ENCODE measurements at places on chromosomes 7 and 10. TPM values are rescaled to one million over a fixed set of nuclear protein-coding genes. Genes with fewer than 3 reads are reported as not detected.

Gene BRI3
- total RNA-seq = 62.9 TPM

- H3K4me3 ChIP-seq = no peak overlapping the region
- DNase-seq = no peak
- H3K36me3 ChIP-seq = peaks cover 33% of the 10 kb centered on the region
- no peaks in the 10 kb centered on the region for H3K4me1 ChIP-seq
- H3K27me3 ChIP-seq = no peaks in the 10 kb centered on the region
Observed at GRCh38 chr7:138538997-138539644, 79.1 kb downstream of the TRIM24 start.

- DNase-seq = no peak
- no peaks in the 10 kb centered on the region for H3K27me3 ChIP-seq
- no peaks in the 10 kb centered on the region for H3K36me3 ChIP-seq
- no peaks in the 10 kb centered on the region for H3K4me1 ChIP-seq
- no peak overlapping the region for H3K27ac ChIP-seq
Observed at GRCh38 chr10:16603308-16603707, 81.6 kb upstream of the C1QL3 start.

GRCh38 chr10:49289480-49289879, 9.5 kb upstream of the C10orf71 start:
- DNase-seq = no peak
- H3K36me3 ChIP-seq = no peaks in the 10 kb centered on the region
- no peak overlapping the region for H3K27ac ChIP-seq
- no peak overlapping the region for H3K4me3 ChIP-seq
- no peaks in the 10 kb centered on the region for H3K27me3 ChIP-seq

- H3K36me3 ChIP-seq = no peaks in the 10 kb centered on the region
- no peaks in the 10 kb centered on the region for H3K4me1 ChIP-seq
- peak; percentile 33 for DNase-seq
- H3K4me3 ChIP-seq = no peak overlapping the region
- no peaks in the 10 kb centered on the region for H3K27me3 ChIP-seq
Observed at GRCh38 chr10:96656839-96657238, 63.5 kb downstream of the PIK3AP1 start.

DNA sequence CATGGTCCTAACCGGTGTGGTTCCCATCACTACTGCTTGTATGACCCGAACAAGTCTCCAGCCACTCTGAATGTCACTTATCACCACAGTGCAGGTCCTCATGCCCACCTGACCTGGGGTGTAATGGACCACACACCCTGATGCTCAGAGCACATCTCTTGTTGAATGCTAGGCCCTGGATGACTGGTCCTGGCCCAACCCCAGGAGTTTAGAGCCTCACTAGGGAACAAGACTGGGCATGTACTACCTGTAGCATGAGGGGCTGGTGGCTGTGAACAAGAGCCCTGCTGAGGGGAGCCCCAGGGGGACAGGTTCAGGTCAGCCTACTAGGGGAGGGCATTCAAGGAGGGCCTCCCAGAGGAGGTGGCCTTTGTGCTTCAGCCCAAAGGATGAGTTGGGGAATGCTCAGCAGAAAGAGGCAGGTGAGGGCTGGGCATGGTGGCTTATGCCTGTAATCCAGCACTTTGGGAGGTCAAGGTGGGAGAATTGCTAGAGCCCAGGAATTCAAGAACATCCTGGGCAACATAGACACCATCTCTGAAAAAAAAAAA, 31.2 kb downstream of the ZMIZ1 start:
- H3K4me1 ChIP-seq = peaks cover 59% of the 10 kb centered on the region
- H3K4me3 ChIP-seq = no peak overlapping the region
- H3K27me3 ChIP-seq = no peaks in the 10 kb centered on the region

Gene ARHGAP22
- 1.2 TPM for total RNA-seq

- peak overlapping the region; percentile 65 for H3K27ac ChIP-seq
- no peaks in the 10 kb centered on the region for H3K27me3 ChIP-seq
- no peaks in the 10 kb centered on the region for H3K36me3 ChIP-seq
- no peak for DNase-seq
Observed at GRCh38 chr10:26938578-26938977, 77.8 kb upstream of the ABI1 start.

Gene VWDE
- total RNA-seq = 1.6 TPM

DNA sequence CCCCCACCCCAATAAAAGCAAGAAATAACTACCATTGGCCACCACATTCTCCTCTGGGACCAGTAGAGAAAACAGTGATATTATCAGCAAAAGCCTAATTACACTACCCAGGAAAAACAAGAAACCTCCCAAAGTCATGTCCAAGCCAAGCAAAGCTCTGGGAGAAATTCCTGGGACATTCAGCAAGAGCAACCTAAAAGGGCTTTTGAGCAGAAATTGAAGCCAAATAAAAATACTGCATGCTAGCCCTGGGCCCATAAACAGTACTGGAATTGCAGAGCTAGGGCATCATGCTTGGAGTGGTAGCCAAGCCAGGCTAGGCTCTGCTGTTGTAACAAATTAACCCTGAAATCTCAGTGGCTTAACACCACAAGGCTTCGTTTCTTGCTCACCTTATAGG, 347.9 kb downstream of the LRMDA start:
- no peak overlapping the region for H3K27ac ChIP-seq
- H3K36me3 ChIP-seq = no peaks in the 10 kb centered on the region
- no peak for DNase-seq
- H3K4me1 ChIP-seq = no peaks in the 10 kb centered on the region
- no peak overlapping the region for H3K4me3 ChIP-seq
- peaks cover 8% of the 10 kb centered on the region for H3K27me3 ChIP-seq

DNA sequence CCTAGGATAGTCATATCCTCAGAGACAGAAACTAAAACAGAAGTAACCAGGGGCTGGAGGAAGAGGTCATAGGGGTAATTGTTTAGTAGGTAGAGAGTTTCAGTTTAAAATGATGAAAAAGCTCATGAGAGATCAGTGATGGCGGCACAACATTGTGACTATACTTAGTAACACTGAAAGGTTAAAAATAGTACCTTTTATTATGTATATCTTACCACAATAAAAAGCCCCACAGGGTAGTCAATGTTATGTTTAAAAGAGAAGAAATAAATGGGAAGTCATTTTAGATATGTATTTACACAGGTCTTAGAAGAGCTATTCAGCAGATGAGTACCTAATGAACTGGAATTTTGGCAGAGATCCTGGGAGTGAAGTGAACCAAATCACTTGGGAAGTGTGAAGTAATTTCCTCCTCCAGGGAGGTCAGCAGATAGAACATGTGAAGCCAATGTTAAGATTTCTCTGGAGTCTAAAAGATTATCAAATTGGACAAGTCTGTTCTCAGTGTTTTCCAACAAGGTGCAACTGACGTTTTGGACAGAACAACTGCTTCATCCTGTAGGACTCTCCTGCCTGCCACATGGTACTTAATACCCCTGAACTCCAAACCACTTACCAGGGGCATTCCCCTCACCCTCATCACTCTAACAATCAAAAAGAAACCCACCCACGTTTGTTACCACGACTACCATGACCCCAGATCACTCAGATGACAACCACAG, 6.4 kb downstream of the CDCA7L start:
- H3K4me3 ChIP-seq = no peak overlapping the region
- no peak overlapping the region for H3K27ac ChIP-seq
- H3K36me3 ChIP-seq = no peaks in the 10 kb centered on the region
- no peaks in the 10 kb centered on the region for H3K4me1 ChIP-seq
- H3K27me3 ChIP-seq = no peaks in the 10 kb centered on the region

Gene TRIM73
- total RNA-seq = 1.6 TPM

- H3K27ac ChIP-seq = no peak overlapping the region
- H3K27me3 ChIP-seq = peaks cover 2% of the 10 kb centered on the region
- H3K4me3 ChIP-seq = no peak overlapping the region
- DNase-seq = no peak
Observed at GRCh38 chr7:129170441-129171021, 17.9 kb upstream of the SMO start.

Gene EVX1
- not detected for total RNA-seq

Gene ZNF503
- 3.6 TPM for total RNA-seq

Gene DRGX
- not detected for total RNA-seq

- H3K36me3 ChIP-seq = no peaks in the 10 kb centered on the region
- no peak overlapping the region for H3K4me3 ChIP-seq
- no peak overlapping the region for H3K27ac ChIP-seq
- DNase-seq = no peak
Observed at GRCh38 chr7:75844158-75844557, 30.6 kb upstream of the CCL24 start.

Gene CDC14C
- total RNA-seq = 0.04 TPM

- DNase-seq = no peak
- no peaks in the 10 kb centered on the region for H3K4me1 ChIP-seq
- peaks cover 80% of the 10 kb centered on the region for H3K27me3 ChIP-seq
Observed at GRCh38 chr7:1369916-1370657, 89.2 kb downstream of the MICALL2 start.

GRCh38 chr10:99573790-99574189, 41.0 kb downstream of the NKX2-3 start:
- DNase-seq = no peak
- no peak overlapping the region for H3K27ac ChIP-seq
- no peaks in the 10 kb centered on the region for H3K4me1 ChIP-seq
- H3K4me3 ChIP-seq = no peak overlapping the region
- H3K27me3 ChIP-seq = peaks cover 2% of the 10 kb centered on the region

DNA sequence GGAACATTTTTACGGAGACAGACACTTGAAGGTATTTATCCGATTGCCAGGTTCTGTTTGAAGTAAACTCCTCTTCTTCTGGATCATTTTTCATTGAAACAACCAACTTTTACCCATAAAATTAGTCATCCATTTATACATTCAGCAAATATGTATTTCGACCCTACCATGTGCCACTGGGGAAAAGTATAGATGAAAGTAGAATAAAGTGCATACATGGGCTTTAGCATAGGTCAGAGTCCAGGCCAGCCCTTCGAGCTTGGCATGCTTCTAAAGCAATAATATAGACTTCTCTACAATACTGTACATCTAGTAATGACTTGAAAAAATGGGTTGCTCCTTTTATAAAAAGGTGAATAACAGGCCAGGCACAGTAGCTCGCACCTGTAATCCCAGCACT, 10.1 kb downstream of the SLC25A16 start:
- no peaks in the 10 kb centered on the region for H3K4me1 ChIP-seq
- H3K4me3 ChIP-seq = no peak overlapping the region
- peaks cover 8% of the 10 kb centered on the region for H3K36me3 ChIP-seq
- no peak overlapping the region for H3K27ac ChIP-seq
- no peak for DNase-seq

- no peaks in the 10 kb centered on the region for H3K27me3 ChIP-seq
- H3K36me3 ChIP-seq = peaks cover 5% of the 10 kb centered on the region
- H3K4me1 ChIP-seq = no peaks in the 10 kb centered on the region
- no peak overlapping the region for H3K4me3 ChIP-seq
- DNase-seq = no peak
Observed at GRCh38 chr7:66464059-66464458, 164.6 kb upstream of the KCTD7 start.

Gene OR9A2
- total RNA-seq = 0.18 TPM

Gene PIP
- total RNA-seq = not detected

Gene AGMO
- 0.80 TPM for total RNA-seq

Gene MLLT10
- total RNA-seq = 26.9 TPM

Measured in muscle of leg (tissue), 16 donors.